ENCODE measurements at places on chromosomes 6 and 20. TPM values are rescaled to one million over a fixed set of nuclear protein-coding genes. Genes with fewer than 3 reads are reported as not detected.

FAM83C gene
- not detected for total RNA-seq

KDM1B gene
- 33.0 TPM for total RNA-seq

DNA sequence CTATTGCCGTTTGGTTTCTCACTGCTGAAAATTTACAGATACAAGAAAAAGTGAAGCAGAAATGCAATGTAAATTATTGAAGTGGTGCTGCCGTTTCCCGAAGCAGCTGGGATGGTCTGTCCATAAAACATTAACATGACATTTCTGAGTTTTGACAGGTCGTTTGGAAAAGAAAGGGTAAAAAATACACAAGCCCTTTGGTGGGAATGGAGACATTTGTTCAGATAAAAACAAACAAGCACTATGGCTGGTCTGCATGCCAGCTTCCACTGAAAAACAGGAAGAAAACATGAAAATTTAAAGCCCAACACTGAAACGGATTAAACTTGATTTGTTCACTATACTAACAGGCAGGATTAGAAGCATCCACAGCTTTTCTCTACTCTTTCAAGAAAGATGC, 155.2 kb downstream of the FRK start:
- no peak overlapping the region for H3K27ac ChIP-seq
- no peak overlapping the region for H3K4me3 ChIP-seq

DNA sequence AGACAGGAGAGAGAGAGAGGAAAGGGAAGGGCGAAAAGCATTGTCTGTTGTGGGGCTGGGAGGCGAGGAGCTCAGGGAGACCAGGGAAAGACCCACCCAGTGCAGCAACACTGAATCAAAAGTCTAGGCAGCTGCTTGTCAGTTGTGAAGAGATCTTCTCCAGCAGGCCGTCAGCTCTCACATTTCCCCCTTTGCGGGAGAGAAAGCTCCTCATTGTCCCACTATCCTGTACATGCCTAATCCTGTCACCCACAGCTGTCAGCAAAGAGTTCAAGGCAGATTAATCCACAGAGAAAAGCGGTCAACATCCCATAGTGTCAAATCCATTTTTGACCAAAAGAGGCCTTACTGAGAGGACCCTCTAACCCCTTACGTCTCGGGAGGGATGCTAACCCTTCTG, 27.3 kb downstream of the RNF182 start:
- no peaks in the 10 kb centered on the region for H3K27me3 ChIP-seq
- no peak overlapping the region for H3K4me3 ChIP-seq
- DNase-seq = no peak
- no peaks in the 10 kb centered on the region for H3K4me1 ChIP-seq
- no peaks in the 10 kb centered on the region for H3K36me3 ChIP-seq
- H3K27ac ChIP-seq = no peak overlapping the region

DNA sequence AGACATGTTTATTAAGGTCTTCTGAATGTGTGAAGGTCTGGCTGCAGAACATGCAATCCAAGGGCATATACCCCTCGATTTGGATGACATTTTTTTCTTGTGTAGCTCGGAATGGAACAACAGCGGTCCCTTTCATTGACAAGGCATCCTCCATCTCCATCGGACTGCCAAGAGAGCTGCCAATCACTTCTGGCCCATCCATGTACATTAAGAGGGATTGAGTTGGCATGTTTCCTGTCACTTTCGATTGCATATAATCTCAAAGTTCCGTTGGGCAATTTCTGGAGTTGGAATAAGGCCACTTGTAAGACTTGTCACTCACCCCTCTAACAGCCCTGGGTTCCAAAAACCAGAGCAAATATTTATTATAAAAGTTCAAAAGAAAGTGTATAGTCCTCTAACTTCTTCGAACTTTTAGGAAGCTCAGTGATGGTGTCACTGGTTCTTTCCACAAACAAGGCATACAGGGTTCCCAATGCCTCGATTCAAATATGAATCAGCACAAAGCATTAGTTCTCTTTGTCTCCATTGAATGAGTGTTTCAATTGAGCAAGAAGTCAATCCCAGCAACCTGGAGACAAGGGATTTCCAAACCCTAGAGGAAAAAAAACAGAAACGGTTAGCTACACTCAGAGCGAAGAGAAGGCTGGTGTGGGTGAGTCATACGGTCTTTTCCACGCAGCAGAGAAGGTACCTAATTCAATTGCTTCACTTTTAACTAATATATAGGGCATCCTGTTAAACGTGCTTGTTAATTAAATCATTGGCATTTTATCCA, 10.9 kb downstream of the ZNF217 start:
- H3K27ac ChIP-seq = peak overlapping the region; percentile 66
- peak; percentile 49 for DNase-seq
- no peaks in the 10 kb centered on the region for H3K27me3 ChIP-seq
- H3K36me3 ChIP-seq = peaks cover 22% of the 10 kb centered on the region
- peaks cover 10% of the 10 kb centered on the region for H3K4me1 ChIP-seq

- DNase-seq = no peak
- H3K36me3 ChIP-seq = no peaks in the 10 kb centered on the region
- H3K4me3 ChIP-seq = no peak overlapping the region
- H3K4me1 ChIP-seq = no peaks in the 10 kb centered on the region
Measured at GRCh38 chr20:63167026-63167917, 48.7 kb downstream of the YTHDF1 start.

All from adrenal gland (tissue), 19 donors.